Adipocyte (in vitro differentiated cells): ENCODE measurements at places on chromosomes 6 and 20.

- no peak for DNase-seq
These were observed 845 bp downstream of the ENPP1 start for GRCh38 chr6:131808460-131809269.

DNA sequence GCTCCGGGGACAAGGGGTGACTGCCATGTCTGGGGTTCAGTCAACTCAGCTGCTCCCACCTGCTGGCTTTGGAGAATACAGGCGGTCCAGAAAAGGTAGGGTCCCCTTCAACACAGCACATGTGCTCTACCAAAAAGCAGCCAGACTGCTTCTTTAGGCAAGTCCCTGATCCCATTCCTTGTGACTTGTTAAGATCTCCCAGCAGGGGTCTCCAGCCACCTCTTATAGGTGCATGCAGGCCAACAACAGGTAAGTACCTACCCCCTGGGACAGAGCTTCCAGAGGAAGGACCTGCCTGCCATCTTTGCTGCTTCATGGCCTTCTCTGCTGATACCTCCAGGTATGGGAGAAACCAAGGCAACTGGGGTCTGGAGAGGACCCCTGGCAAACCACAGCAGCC is 106.5 kb downstream of the HACE1 start:
- no peak for DNase-seq

DNA sequence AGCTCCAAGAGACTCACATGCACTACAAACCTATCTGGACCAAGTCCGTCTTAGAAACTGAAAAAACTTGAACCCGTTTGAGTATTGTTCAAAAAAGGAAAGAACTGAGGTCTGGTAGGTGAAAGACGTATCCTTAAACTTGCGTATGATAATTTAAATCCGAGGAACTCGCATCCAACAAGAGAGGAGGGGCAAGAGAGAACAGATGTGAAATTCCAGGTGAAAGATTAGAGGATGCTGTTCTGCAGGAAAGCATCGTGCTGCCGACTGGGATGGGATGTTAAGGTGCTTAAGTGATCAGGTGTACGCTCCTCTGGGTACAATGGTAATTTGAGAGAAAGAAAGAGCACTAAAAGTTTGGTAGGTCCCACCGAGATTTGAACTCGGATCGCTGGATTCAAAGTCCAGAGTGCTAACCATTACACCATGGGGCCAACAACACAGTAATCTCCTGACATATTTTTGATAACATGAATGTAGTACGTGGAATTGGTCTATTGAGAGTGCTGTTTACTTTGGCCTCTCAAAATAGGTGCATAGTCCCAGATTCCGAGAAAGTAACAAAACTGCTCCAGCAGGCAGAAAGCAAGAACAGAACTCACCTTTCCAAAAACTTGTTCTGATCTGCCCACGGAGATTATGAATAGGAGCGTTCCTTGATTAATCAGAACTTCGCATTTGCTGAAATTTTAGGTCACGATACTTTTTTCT is 53.5 kb upstream of the BTN3A2 start:
- DNase-seq: peak; percentile 71

- peak; percentile 73 for DNase-seq
These were observed 13.9 kb upstream of the VAPB start for GRCh38 chr20:58374906-58375758.

- DNase-seq: no peak
These were observed 438.6 kb downstream of the CDC5L start for GRCh38 chr6:44826025-44826676.

DNA sequence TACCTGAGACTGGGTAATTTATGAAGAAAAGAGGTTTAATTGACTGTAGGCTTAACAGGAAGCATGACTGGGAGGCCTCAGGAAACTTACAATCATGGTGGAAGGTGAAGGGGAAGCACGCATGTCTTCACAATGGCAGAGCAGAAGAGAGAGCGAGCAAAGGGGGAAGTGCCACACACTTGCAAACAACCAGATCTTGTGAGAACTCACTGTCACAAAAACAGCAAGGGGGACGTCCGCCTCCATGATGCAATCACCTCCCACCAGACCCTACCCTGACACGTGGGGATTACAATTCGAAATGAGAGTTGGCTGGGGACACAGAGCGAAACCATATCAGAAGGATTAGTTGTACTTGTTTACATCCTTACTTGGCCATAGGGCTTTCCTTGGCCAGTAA is 49.7 kb downstream of the FIG4 start:
- DNase-seq: no peak
